Thoracic aorta endothelial cell (primary cell): ENCODE measurements at places on chromosomes 5 and 9. TPM values are rescaled to one million over a fixed set of nuclear protein-coding genes. Genes with fewer than 3 reads are reported as not detected.

The CD14 gene
- total RNA-seq = 0.14 and 0.40 TPM in 2 replicates

The TLX3 gene
- not detected in 2 replicates for total RNA-seq

The ST8SIA4 gene
- total RNA-seq = 3.1 and 5.3 TPM in 2 replicates

The MELK gene
- 53.9 and 73.0 TPM in 2 replicates for total RNA-seq
